Stimulated activated CD4-positive, alpha-beta T cell treated with anti-CD3 and anti-CD28 coated beads, Interleukin-1b, Interleukin-23, amount 100 ng/mL, for 1 hour (primary cell): ENCODE measurements at places on chromosomes 12 and 14.

GRCh38 chr12:111870706-111871105, 28.7 kb downstream of the MAPKAPK5 start:
- no peak for DNase-seq

GRCh38 chr12:54215989-54216796, 27.4 kb upstream of the SMUG1 start:
- no peak for DNase-seq

DNA sequence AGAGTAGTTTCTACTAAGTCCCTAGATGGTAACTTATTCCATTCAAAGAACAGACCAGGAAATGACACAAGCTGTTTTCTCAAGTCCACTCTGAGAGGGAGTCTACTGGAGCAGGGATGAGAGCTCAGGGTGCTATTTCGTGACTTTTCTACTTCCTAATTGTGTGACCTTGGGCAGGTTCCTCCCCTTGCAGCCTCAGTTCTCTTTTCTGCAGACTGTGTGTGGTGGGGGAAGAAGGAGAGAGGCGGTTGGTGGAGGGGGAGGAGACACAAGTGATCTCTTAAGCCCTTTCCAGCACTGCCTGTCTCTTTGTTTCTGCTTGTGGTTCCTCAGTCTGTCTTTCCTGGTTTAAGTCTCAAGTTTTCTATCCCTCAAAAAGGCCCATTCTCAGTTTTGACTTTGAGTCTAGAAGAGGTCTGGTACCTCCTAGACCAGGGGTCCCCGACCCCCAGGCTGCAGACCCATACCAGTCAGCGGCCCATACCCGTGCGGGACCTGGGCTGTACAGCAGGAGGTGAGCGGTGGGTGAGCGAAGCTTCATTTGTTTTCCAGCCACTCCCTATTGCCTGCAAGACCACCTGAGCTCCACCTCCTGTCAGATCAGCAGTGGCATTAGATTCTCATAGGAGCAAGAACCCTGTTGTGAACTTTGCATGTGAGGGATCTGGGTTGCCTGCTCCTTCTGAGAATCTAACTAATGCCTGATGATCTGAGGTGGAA, 10.7 kb downstream of the FGF6 start:
- no peak for DNase-seq

GRCh38 chr12:52952076-52952801, 3.3 kb downstream of the KRT18 start:
- DNase-seq, result no peak

- no peak for DNase-seq
These were observed 231.0 kb upstream of the ATP2B1 start for GRCh38 chr12:89939522-89940215.

- DNase-seq, result no peak
These were observed 141.5 kb upstream of the ARID2 start for GRCh38 chr12:45587877-45588533.

- DNase-seq, result no peak
These were observed at the start of gene OAS1 for GRCh38 chr12:112906712-112907414. Gene OAS1, plus strand, starts transcription at chr12:112906962. Its CDS starts 78 bp downstream, at chr12:112907040.

- no peak for DNase-seq
These were observed 583 bp downstream of the FAM186B start for GRCh38 chr12:49604856-49605255.

DNA sequence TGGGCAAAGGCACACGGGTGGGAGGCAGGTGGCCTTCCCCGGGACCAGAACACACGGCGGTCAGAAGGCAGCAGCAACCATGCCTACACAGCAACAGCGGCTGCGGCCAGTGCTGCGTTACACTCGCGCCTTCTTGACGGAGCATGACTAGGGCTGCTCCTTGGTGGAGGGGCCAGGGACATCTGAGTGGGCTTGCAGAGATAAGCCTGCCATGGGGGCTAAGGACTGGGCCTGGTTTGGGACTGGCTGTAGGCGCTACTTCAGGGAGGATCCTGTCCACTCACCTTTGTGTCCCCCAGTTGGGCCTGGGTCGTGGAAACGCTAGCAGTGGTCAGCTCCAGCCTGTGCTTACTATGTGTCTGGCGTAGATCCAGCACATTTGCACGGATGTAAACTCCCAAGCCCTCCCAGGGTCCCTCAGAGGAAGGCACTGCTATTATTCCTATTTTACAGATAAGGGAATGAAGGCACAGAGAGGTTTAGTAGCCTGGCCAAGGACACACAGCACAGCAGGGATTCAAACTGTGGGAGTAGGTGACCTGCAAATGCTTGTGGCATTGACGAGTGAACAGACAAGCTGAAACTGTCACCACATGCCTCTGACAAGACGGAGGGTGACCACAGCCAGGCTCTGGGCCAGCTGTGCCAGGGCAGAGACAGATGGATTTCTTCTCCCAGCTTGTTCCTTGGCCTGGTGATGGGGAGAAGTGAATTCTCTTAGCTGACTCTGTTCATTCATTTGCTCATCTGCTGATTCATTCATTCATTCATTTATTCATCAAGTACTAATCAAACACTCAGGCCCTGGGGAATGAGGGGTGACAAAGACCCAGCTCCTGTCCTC, 31.9 kb upstream of the DLK1 start:
- DNase-seq, result no peak

DNA sequence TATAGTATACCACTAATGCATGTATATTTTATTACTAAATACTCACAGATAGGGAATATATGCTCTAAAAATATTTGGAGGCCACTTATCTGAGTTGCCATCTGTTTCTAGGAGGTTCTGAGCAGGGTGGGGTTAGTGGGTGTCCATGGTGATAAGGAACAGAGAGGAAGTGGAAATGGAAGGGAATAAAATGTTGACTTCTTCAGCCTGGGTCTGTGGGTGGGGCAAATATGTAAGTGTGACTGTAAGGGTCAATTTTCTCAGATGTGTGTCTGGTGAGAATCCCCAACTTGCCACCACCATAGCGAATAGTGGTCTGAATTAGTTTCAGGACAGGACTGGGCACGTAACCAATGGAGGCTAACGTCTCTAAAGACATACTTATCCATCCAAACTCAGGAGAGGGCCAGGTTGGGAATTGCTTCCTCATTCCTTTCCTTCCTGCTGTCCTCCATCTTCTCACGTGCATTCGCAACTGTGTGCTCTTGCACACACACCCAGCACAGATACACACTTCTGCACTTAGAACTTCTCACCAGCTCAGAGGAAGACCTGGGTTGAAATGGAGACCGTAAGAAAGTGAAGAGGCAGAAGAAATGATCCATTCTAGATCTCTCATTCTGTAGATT, 54.2 kb upstream of the GZMB start:
- DNase-seq, result no peak

DNA sequence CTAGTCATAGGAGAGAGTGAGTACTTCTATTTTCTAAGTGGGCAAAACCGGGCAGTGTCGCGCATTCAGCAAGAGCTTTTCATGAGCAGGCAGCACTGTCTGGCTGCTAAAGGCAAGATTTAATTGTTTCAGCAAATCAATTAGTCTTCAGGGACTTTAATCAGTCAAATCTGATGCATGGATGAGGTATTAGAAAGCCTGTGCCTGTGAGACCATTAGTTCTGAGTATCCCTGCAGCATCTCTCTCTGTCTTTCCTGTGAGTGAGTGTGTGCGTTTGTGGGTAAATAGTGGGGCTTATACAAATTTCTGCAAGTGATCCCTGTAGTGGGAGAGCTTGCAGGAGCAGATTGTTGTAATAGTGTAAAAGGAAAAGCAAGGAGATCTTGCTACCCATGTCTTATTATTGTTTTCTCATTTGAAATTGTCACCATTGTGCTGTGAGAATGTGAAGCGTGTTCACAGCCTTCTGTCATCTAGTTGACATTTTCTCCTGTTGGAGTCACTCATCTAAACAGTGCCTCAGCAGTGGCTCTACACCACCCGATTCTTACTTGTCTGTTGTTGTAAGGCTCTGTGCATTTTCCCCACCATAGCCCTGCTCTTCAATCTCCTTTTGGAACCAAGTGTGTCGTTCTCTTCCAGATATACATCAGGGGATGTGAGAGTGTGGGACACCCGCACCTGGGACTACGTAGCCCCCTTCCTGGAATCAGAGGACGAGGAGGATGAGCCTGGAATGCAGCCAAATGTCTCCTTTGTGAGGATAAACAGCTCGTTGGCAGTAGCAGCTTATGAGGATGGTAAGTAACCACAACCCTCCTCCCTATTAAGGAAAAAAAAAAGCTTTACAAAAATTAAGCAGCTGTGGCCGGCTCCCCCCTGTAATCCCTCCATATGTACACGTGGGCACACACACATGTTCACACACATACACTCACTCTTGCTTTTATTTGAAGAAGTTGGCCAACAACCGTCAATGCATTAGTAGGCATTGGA, 53.6 kb downstream of the FBXW8 start:
- DNase-seq, result no peak

GRCh38 chr12:80469681-80470080, 25.6 kb downstream of the PTPRQ start:
- no peak for DNase-seq

- peak; percentile 24 for DNase-seq
These were observed 2.2 kb downstream of the RCOR1 start for GRCh38 chr14:102594514-102595175.

DNA sequence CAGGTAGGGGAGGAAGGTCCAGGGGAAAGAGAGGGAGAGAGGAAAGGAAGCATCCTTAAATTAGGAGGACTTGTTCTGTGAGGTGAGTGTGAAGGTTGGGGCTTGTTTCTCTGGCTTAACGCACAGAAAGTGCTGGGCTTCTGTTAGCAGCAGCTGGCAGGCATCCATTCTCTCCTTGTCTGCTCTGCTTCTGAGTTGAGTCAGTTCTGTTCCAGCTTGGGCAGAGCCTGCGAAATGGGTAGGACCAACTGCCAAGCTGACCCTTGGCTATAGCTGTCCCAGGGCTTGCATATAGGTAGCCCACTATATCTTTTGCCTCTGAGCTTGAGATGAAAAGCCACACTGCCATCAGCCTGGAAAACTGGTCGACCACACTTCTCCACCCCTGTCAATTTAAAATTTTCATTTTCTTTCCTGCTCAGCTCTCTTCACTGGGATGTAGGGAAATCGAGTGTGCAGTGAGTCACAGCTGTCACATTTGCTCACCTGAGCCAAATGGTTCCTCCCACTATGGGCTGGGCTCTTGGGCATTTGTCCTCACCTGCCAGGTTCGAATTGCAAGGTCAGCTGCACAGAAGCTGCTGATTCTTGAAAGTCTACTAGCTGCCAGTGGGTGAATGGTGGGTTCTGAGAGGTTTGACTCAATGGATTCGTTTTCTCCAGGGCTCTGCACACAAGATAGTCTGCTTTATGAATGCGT, 256.4 kb upstream of the PWP1 start:
- no peak for DNase-seq

DNA sequence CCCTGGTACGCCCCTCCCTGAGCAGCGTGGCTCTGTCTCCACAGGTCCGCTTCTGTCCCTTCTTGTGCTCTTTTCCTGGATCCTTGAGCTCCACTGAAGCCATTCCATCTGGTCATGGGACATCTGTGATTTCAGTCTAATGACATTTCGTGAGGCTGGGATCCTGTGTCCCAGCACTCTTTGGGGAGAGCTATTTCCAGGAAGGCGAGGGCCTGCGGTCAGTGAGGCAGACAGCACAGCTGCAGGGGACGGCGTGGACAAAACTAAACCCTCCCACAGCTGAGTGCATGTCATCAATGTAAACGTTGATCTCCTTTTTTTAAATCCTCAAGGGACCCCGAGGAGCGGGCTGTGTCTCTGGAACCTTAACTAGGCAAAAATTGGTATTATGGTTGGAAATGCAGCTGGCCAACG, 127.7 kb downstream of the DACT1 start:
- DNase-seq, result no peak

- DNase-seq, result no peak
These were observed 6.9 kb upstream of the NTS start for GRCh38 chr12:85866986-85867776.

GRCh38 chr12:131004166-131004565, 50.5 kb downstream of the ADGRD1 start:
- no peak for DNase-seq

DNA sequence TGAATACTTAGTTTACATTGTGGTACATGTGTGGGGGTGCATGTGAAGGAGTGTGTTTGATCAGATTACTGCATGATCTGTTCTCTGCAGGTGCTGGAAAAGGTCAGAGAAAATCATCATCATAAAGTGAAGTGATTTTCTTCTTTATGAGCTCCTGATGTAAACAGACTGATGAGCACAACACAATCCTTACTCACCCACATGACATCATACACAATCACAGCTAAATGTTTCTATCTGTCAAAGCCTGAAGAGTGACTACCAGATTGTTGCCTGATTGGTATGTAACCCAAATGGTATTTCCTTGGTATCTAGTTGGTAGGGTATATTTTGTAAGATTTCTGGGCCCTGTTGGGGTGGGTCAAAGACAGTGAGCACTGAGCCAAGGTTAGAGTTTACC, 270.8 kb downstream of the FOXG1 start:
- DNase-seq, result no peak

DNA sequence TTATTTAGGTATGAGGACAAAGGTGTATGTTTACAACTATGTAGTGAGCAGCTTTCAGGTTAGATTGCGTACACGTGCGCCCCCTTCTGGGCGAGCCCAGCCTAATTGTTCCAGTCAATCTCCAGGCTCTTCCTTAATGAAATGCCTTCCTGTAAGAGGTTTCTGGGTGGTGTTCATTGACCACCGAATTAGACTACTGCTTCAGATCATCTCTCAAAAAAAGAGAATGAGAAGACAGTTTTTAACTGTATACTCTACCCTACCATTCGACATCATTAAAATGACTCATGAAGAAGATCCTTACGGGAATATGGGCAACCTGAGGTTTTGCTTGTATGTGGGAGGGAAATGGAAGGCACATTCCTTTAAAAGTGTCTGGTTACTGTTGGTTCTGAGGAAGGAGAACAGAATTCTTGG, 2.1 kb downstream of the LUM start:
- DNase-seq, result peak; percentile 4

DNA sequence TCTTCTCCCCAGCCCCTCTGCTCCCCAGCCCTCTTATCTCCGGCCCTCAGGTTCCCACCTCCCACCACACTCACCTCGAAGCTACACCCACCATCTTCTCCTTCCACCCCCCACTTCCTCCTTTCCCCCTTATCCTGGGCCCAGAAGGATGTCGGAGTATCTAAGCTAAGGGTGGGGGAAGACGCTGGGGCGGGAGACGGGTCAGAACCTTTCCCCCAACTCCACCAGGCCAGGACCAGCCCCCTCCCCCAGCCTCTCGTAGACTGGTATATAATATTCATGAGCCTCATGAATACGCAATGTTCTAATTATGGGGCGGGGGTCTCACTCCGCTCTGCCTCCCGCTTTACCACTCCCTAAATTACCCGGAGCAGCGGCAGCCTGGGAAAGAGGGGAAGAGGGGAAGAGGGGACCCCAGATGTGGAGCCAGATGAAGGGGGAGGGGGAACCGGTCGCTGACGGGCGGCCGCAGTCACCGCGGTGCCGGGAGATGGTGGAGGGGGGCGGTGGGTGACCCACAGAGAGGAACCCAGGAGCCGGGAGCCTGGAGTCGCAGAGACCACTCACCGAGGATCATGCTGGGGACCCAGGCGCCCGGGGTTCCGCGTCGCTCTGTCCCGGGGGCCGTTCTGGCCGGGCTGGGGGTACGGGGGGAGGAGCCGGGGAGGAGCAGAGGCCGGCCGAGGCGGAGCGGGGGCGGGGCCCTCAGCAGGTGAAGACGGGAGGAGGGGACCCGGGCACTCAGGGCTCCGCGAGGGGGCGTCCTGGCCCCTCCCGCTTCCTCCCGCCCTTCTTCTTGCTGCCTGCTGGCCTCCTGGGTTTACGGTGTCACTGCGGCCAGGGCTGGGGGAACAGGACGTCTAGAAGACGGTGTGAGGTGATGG, 6.4 kb upstream of the ZNF385A start:
- DNase-seq, result peak; percentile 52
